ENCODE measurements at places on chromosomes 2 and 18.
A peak's percentile ranks its signal among the peaks of the same experiment; 100 is the strongest.

DNA sequence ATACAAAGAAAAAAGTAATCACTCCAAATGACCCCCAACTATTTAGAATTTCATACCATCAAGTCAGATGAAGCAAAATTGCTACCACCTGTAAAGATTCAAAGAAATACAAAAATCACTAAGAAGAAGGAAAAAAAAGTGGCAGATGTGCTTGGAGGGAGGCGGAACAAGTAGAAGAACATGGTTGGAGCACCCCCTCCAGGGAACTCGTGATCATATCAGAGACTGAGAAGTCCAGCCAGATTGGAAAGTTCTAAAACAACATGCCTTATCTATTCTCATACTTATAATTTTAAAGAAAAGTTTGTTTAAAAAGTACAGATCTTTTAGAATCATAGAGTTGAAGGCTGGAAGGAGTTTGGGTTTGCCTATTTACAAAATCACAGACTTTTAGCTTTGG, 113.4 kb upstream of the CYP26B1 start:
- no peak for DNase-seq

DNA sequence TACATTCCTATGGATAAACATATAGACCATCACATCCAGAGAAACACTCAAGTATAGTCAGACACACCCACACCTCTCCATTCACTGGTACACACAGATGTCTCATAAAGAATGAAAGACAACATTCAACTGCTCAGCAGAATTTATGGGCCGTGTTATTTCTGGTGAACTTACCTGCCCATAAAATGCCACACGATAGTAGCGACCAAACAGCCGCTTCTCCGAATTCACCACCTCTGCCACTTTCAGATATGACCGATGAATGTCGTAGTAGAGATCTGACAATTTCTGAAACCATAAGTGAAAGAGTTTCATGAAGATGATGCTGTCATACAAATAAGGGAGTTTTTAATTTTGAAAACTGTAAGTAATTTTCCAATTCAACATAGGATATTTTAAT, 70.7 kb upstream of the CCDC195 start:
- no peak for DNase-seq

GRCh38 chr2:172449911-172450550, 22.6 kb downstream of the ITGA6 start:
- DNase-seq, result no peak

DNA sequence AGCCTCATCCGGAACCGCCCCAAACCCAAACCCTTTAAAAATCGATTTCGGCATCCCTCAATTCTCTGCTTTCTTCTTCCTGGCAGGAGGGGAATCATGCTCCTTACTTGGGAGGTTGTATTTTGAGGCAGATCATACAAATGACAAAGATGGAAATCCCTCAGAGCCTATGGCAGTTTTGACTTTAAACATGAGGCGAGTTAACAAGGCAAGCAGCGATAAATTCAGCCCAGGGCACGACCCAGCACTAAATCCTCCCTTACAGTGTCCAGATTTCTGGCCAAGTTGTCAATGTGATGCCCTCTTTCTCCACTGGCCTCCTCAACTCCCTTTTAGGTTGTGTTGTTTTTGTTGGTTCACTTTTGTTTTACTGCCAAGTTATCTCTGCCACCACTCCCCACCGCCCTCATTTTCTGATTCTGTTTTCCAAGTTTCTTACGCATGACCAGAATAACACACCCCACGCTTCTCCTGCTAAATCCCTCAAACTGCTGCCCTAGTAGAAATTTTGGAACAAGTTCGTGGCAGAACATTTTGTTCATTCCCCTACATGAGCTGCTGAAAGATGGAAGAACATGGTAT, 68.3 kb downstream of the CTAGE1 start:
- DNase-seq, result no peak

DNA sequence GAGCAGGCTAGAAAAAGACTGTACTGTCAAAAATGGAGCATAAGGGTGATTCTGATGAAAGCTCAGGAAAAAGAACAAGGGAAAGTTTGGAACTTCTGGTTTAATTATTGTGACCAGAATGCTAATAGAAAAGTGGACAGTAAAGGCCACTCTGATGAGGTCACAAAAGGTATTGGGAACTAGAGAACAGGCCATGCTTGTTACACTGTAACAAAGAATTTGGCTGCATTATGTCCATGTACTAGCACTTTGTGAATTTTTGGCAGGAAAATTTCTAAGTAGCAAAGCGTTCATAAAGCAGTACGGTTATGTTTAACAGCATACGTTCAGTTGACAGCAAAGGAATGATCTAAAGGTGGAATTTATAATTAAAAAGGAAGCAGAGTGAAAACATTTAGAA, 418.6 kb downstream of the TRIB2 start:
- DNase-seq, result no peak

- peak; percentile 4 for DNase-seq
These were observed 1077.3 kb upstream of the TMEFF2 start for GRCh38 chr2:193272011-193272410.

- DNase-seq, result peak; percentile 12
These were observed 84.8 kb downstream of the ACAA2 start for GRCh38 chr18:49728542-49728941.

- no peak for DNase-seq
These were observed 62.5 kb upstream of the RAPGEF4 start for GRCh38 chr2:172673056-172673683.

- DNase-seq, result no peak
These were observed 123.4 kb upstream of the DSEL start for GRCh38 chr18:67639872-67640271.

- no peak for DNase-seq
These were observed 251.6 kb upstream of the NCKAP5 start for GRCh38 chr2:133819906-133820305.

DNA sequence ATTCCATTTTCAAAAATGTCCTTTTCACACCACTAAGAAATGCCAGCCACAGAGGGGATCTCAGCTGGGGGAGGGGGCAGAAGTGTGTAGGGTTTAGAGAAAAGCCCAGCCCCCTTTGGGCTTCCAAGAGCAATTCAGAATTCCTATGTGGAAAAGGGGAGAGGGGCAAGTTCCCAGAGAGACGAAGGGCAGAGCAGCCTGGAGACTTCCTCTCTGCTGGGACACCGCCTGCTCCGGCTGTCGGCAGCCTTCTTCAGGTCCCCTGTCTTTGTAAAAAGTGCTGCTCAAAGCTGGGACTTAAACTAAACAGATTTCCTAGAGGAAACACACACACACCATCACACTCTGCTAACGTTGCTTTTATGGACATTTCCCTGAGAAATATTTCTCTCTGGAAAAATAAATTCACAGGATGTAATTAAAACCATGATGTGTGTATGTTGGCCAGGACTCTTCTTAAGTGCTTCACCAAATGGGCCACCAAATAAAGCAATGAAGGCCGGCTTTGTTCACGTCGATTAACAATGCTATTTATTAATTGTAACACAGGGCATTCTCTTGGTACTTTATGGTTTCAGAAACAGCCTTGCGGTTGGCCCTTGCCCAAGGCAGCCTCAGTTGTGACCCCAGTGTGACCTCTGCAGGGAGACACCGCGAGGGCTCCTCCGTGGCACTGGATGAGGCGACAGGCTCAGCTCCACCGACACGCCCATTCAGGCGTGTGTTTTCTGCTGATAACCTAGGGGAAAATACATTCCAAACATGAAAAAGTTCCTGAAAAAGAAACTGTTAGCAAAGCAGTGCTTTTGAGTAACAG, 5.6 kb upstream of the ASB1 start:
- DNase-seq, result peak; percentile 72

DNA sequence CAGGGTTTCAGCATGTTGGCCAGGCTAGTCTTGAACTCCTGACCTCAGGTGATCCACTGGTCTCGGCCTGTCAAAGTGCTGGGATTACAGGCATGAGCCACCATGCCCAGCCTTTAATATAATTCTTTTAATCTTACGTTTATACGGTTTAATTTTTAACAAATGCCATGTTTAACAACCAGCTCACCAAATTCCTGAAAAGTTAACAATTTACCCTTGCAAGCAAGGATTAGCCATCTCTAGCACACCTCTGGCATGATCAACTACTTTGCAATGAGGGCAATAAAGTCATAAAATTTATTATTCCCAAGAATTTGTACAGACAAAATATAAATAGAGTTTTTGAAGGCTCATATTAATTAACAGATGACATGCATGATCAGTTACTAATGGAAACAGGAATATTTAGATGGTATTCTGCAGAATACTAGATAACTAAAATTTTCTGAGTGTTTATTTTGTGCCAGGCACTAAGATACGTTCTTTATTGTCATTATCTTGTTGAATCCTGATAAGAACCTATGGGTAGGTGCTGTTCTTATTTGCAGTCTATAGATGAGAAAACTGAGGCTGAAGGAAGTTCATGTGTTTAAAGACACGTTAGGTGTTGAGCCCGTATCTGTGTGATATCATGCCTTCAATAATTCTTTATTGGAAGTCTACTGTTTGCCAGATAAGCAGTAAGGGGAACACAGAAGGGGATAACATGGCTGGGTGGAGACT, 190.1 kb downstream of the CDCA7 start:
- DNase-seq, result no peak

GRCh38 chr2:117833911-117834310, 19.4 kb downstream of the DDX18 start:
- no peak for DNase-seq

- DNase-seq, result no peak
These were observed 24.3 kb upstream of the VIT start for GRCh38 chr2:36672199-36672598.

DNA sequence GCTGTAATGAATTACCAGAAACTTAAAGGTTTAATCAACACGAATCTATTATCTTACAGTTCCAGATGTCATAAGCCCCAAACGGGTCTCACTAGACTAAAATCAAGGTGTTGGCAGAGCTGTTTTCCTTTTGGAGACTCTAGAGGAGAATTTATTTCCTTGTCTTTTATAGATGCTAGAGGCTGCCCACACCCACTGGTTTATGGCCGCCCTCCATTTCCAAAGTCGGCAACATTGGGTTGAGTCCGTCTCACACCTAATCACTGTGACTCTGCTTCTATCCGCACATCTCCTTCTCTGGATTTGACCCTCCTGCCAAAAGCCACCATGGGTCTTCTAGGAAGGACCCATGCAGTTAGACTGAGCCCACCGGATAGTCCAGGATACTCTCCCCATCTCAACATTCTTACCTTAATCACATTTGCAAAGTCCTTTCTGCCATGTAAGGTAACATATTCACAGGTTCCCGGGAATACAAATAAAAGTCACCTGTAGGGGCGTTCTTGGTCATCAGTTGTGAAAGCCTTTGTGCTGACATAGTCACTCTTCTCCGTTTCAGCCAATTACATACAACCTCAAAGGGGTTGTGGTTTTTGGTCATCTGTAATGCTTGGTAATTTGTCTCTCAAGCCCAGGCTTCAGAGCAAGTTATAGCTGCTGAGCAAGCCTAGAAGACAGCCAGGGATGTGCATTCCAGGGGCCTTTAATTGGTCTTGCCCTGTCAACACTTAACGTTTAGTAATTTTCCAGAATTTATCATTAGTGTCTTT, 179.4 kb downstream of the ANTXR1 start:
- DNase-seq, result no peak

GRCh38 chr2:23244617-23245016, 140.4 kb upstream of the KLHL29 start:
- no peak for DNase-seq

DNA sequence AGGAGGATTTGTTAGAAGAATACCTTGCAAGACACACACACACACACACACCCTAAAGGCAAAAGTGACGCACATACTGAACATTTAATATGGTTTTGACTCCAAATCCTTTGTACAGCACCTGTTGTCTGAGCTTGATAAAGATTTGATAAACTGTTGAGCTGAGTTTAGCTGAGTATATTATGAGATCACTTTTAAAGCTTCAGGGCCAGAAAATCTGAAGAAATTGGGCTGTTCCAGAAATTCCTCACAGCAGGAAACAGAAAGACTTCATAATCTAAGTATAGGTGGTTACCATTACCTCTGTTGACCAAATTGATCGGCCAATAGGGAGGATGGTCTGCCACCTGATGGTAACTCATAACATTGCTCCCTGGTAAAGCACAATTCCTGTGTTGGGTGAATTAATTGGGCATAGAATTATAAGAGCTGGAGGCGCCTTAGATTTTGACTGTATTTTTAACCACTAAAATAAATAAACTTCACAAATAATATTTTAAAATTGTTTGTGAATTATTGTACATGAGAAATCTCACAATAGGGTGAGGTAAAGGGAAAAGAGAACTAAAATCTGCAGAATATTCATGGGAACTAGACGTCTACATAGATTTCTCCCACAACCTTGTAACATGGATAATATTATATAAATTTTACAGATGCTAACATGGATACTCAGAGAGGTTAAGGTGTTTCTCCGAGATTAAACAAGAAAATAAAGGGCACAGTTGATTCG, 21.8 kb upstream of the RPIA start:
- no peak for DNase-seq

DNA sequence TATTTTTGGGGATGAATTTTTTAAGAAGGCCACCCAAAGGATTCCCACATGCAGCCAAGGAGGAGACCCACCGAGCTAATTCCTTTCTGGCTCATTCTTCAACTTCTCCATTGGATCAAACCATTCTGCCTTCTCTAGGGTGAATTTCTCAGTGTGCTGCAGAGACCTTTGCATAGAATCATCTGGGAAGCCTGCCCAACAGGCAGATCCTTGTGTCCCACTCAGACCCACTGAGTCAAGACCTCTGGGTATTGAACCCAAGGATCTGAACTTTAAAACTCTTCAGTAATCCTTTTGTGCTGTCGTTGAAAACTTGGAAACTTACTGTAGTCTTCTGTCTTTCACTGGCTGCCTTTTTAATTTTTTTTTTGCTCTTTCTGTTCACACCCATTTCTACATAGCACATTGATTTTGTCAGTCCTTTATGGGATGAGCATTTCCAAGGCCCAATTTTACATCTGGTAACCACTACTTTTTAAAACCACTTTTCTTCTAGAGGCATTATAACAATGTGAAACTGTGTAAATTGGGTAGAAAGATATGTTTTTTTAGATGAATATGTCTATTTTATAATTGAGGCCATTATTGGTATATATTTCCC, 120.2 kb downstream of the TSN start:
- DNase-seq, result no peak

- DNase-seq, result no peak
These were observed 47.1 kb downstream of the KCNG3 start for GRCh38 chr2:42446503-42447271.

DNA sequence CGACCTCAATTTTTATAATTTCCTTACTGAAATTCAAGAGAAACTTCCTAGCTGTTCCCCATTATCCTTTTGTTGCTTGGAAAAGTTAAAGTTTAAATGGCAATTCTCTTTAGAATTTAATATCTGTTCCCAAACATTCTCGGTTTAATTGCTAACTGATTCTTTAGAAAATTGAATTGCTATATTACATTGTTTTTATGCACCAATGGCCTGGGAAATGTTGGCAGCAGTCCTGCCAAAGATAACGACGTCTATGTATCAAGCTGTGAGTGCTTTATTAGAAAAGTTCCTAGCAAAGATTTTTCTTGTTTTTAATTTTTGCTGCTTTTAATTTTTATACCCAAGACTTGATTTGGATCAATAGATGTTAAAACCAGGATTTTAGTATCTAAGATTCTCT, 167.8 kb upstream of the HDAC4 start:
- DNase-seq, result no peak

DNA sequence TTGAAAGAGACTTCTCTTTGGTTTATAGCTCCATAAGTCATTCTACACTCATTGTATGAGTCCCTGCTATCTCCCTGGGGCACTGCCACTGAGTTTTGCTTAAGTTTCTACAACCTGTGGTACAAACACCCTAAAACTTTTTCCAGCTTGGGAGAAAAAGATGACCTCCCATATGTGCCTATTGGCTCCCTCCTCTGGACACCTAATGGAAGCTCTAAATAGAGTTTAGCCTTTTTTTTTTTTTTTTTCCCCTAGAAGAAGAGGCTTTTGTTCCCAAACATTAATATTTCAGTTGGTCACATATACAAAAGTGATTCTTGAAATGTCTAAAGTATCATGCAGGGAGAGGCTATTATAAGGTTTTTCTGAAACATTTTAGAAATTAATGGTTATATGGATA, 547.2 kb upstream of the TMEFF2 start:
- no peak for DNase-seq
